ENCODE measurements at places on chromosomes 5 and 9.

- peak; percentile 22 for DNase-seq
Measured at GRCh38 chr5:1343931-1344901, 683 bp downstream of the CLPTM1L start.

DNA sequence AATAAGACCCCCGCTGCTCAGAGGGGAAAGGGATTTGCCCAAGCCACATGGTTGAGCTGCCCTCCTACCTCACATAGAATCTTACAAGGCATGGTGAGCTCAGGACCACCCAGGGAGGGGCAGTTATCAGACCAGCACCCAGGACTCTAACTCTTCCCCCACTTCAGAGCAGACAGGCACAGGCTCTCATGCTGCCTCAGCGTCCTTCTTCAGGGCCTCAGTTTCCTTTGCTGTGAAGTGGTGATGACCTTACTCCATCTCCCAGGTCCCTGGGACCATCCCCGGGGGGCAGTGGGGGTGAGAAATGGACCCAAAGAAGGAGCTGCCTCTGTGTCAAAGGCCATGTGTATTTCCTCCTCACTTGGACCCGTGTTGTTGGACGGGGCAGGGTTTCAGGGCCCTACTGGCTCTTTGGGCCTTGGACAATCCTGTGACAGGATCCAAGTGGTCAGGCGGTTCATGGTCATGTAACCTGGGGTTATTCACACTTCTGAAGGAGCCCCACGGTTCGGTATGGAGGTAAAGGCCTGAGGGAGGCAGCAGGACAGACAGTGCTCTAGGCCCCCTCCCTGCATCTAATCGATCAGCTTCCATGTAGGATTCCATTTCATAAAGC is 31.7 kb upstream of the CSF1R start:
- DNase-seq: no peak

DNA sequence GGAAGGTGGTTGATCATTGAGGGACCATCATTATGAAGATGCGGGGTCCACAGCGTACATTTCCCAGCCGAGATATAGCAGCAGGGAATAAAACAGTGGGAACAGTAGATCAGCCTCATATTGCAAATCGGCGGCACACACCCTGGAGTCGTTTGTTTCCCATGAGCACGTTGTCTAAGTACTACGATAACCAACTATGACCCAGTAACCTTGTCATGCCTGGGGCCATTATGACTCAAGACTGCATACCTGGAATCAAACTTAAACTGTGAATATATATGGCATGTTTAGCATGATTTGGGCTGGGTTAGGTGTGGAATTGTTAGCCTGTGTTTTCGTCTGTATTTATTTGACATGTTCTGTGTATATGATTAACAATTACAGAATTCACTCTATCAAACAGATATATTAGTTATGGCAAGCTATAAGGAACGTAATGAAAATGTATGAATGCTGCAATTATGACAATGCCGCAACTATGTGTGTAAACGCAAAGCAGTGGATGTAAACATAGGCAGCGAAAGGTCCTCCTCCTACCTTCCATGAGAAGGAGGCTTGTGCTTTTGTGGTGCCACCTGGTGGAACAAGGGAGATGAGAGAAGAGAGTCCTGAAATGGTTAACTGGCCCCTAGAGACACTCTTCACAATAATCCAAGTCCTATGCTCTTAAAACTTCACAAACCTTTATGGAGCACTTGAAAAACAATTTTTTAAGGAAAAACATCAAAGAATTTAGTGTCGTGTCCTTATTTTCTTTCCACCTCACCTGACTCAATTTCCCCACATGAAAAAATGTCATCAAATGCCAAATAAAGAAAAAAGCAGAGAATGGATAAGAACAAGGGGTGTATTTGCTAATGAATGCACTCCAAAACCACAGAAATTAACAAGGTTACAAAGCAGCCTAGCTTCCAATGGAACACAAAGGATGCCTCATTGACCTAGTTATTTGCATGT is 47.1 kb downstream of the SEMA5A start:
- DNase-seq: peak; percentile 51

DNA sequence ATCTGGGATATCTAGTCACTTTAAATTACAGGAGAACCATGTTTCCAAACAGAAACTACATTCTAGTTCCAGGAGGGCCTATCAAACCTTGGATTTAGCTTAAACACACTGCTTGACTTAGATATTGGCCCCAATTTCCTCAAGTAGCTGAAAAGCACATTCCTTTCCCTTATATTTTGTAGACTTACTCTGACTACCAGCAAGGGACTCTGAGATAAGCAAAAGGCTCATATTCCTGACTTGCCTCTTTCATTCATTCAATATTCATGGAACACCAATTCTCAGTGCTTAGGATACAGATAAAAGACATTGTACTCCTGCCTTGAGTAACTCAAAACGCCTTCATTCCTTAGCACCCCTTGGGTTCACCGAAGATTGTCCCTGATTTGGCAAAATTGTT is 11.8 kb downstream of the NR6A1 start:
- DNase-seq: no peak

GRCh38 chr9:75051285-75051684 is 23.2 kb upstream of the CARNMT1 start:
- DNase-seq: no peak

GRCh38 chr9:128375865-128376264 is 4.7 kb downstream of the URM1 start:
- DNase-seq: no peak

DNA sequence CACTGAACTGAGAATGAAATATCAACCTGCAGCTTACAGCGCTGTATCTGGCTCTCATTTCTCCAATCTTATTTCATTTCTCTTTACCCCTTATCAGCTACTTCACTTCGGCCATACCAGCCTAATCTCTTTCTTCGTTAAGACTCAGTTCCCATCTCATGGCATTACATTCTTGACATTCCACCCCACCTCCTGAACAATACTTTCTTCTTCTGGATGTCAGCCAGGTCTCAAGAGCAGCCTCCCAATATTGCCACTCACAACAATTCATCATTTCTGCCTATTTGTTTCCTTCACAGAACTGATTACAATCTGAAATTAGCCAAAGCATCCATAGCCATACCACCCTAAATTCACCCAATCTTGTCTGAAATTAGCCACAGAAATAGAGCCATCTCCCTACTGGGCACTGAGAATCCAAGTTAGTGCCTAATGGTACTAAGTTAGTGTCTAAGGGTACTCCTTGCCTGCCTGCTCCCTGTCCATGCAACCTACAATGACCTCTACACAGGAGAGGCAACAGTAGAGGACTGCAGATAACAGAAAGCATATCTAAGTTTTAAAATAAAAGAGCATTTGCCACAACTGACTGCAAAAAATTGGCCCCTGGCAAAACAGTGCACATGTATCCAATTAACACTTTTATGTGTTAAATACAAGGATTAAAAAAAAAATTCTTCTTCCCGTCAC is 35.2 kb downstream of the SETX start:
- DNase-seq: peak; percentile 32

DNA sequence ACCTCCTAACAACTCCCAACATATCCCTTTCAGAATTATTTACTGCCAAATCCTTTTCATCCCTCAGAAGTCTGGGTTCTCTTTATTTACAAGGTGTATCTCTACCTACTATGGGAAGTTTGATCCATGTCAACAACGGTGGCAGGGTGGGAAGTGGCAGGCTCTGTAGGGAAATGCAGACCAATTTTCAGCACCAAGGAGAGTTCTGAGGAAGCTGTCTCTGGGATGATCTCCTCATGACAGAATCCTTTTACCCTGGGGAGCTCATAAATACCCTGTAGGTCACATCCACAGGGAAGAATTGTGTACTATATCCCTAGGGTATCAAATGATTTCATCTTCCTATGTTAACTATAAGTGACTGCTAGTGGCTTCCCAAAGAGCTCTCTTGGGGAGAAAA is 107.8 kb upstream of the NEK6 start:
- peak; percentile 11 for DNase-seq

DNA sequence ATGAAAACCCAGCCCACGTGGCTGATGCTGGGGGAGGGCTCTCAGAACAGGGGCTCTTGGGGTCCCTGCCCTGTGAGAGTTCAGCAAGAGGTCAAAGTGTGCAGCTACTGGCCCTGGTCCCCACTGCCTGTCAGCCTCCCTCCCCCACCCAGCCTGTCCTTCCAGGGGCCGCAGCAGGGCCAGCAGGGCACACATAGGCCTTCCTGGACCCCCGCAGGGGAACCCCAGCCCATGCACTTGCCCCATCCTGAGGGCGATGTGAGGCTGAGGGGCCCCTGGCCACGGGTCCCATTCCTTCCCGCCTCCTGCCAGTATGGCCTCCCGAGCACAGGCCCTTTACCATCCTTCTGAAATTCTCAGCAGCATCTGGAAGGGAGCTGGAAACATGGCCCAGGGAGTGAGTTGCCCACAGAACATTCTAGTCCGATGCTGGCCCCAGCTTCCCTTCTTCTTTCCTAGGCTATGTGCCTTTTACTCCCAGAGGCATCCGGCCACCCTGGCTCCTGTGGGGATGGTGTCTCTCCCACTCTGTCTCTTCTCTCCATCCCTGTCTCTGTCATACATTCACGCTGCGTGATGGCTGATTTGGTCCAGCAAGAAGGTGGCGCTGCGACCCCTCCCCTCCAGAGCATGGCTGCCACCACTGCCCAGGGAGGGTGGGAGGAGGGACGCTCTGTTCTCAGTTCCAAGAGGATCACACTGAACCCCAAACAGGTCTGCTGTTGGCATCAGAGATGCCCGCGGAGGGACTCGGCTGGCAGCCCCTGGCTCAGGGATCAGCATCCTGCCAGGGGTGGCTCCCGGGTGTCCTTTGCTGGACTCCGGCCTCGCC is 19.6 kb downstream of the MRPL36 start:
- DNase-seq: no peak

GRCh38 chr9:4670591-4670990 is 4.3 kb upstream of the SPATA6L start:
- no peak for DNase-seq

DNA sequence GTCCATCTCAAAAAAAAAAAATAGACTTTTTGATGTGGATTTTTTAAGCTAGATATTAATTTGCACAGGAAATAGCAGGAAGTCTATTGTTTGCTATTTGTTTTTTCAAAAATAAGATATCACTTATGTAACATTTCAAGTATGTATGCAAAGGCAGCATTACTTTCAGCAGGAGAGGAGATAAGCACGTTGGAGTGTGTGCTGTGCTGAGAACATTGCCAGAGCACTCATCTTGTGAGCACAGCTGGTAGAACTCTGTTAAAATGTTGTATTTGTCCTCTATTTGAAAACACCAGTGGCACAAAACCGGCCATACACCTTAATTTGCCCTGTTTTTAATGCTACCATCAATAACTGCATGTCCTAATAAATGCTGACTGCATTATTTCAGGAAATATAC is 1061.9 kb upstream of the CDH18 start:
- no peak for DNase-seq

DNA sequence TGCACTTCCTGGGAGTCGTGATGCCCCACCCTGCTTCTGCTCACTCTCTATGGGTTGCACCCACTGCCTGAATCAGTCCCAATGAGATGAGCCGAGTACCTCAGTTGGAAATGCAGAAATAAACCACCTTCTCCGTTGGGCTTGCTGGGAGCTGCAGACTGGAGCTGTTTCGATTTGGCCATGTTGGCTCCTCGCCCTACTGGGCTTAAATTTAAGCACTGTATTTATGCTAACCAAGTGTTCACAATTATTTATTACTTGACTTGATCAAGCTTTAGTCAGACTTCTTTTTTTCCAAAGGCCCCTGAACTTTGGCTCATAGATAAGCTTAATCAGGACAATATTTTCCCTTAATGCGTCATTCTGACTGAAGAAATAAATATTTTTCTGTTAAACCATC is 1072.4 kb upstream of the CDH9 start:
- DNase-seq: no peak

DNA sequence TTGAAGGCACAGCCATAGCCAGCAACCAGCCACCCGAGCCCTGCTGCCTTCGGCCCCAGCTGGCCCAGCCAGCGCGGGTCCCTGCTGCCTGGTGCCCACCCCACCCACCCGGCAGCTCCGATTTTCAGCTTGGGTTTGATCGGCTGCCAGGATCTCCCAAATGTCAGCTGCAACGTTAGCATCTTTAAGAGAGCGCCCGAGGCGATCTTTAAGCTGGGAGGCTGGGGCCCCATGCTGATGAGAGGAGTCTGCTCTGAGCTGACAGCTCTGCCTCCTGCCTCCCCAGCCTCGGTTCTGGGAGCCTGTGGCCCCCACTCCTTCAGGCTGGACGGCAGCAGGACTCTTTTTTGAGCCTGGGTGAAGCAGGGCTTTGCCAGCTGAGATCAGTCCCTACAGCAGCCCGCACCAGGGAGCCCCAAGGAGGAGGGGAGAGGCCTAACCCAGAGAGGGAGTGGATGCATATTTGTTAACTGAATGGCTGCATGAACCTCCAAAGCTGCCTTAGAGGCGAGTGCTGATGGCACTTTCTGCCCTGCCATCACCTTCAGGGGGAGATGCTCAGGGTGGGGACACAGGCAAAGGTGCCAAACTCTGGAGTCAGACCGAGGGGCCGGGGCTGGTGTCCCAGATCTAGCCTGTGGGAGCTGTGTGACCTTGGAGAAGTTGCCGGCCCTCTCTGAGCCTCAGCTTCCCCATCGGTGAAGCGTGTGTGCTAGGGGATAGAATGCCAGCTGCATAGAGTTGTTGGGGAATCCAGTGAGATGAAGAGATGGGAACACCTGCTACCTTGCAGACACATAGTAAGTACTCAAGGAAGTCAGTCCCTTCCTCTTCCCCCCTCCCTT is 165.5 kb downstream of the C9orf50 start:
- DNase-seq: no peak

- peak; percentile 93 for DNase-seq
Measured at GRCh38 chr5:90747175-90747574, 188.6 kb downstream of the ADGRV1 start.

- no peak for DNase-seq
Measured at GRCh38 chr5:40410231-40410861, 269.4 kb upstream of the PTGER4 start.

GRCh38 chr5:116773926-116774325 is 199.3 kb upstream of the SEMA6A start:
- DNase-seq: no peak

DNA sequence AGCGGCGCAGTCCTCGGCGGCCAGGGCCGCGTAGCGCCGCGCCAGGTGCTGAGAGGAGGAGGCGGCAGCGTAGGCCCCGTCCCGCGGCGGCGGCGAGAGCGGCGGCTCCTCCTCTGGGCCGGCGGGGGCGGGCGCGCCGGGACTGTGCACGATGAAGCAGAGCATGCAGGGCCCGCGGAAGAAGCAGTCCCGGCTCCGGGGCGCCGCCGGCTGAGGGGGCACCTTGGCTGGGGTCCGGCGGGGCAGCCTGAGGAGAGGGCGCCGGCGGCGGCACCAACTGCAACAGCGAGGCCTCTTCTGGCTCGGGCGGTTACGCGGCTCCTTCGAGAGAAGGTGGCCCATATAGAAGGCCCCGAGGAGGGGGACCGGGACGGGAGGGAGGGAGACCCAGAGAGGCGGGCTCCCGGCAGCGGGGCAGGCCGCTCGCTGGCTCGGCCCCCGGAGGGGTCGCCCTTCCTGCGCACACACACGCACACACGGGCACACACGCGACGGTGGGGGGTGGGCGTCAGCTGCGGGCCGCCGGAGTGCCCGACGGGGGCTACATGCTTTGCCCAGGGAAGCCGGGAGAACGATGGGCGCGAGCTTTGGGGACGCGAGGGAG is 446 bp downstream of the FBXL17 start:
- DNase-seq: peak; percentile 81
